ENCODE measurements at places on chromosomes 6 and 20. TPM values are rescaled to one million over a fixed set of nuclear protein-coding genes. Genes with fewer than 3 reads are reported as not detected.

Gene CNR1
- total RNA-seq: 21.7 TPM

Gene GCLC
- 21.8 TPM for total RNA-seq

Gene CD93
- 79.4 TPM for total RNA-seq

Gene PPP1R16B
- total RNA-seq: 8.5 TPM

Gene SPATS1
- total RNA-seq: not detected

Gene IL17A
- total RNA-seq: not detected

Gene SLC12A5
- total RNA-seq: not detected

Gene ZBTB46
- 11.9 TPM for total RNA-seq
